ENCODE measurements at places on chromosomes 3 and 15.

DNA sequence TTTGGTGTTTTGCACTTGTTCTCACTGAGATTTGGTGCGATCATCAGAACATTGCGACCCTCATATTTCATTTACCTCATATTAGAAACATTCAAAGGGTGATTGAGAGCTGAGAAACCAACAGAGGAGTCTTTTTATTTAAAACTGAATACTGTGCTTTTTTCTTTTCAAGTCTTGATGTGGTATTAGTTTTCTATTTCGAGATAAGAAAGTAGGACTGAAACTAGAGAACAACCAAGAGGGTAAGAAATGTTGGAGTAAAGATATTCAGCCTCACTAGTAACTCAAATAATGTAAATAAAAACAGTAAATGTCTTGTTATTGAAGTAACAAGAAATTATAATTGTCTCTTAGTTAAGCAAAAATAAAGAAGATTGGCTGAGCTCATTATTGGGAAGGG, 26.5 kb downstream of the EFHB start:
- no peak for DNase-seq

GRCh38 chr15:34025252-34025651, 13.8 kb downstream of the AVEN start:
- no peak for DNase-seq

- DNase-seq, result no peak
Measured at GRCh38 chr3:10432156-10432845, 73.1 kb downstream of the ATP2B2 start.

GRCh38 chr3:121768452-121768851, 18.9 kb upstream of the GOLGB1 start:
- no peak for DNase-seq

GRCh38 chr3:9590282-9590791, 36.7 kb upstream of the LHFPL4 start:
- DNase-seq, result no peak

DNA sequence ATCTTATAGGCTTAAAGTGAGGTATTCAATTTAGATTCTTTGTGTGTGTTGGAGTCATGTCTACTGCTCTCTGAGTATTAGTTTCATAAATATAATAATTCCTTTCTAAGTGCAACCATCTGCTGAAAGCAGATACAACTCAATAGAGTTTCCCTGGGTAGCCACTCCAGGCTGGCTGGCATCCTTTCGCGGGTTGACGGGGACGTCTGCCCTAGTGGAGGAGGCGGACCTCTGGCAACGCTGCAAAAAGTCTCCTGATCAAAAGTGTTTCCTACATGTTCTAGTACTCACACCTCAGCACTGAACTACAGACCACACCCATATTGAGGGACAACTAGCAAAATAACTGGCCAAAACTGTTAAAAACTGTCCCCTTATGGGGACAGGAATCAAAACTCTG, 2.5 kb downstream of the MOBP start:
- DNase-seq, result no peak

GRCh38 chr3:96182756-96183155, 631.6 kb upstream of the EPHA6 start:
- DNase-seq, result no peak

DNA sequence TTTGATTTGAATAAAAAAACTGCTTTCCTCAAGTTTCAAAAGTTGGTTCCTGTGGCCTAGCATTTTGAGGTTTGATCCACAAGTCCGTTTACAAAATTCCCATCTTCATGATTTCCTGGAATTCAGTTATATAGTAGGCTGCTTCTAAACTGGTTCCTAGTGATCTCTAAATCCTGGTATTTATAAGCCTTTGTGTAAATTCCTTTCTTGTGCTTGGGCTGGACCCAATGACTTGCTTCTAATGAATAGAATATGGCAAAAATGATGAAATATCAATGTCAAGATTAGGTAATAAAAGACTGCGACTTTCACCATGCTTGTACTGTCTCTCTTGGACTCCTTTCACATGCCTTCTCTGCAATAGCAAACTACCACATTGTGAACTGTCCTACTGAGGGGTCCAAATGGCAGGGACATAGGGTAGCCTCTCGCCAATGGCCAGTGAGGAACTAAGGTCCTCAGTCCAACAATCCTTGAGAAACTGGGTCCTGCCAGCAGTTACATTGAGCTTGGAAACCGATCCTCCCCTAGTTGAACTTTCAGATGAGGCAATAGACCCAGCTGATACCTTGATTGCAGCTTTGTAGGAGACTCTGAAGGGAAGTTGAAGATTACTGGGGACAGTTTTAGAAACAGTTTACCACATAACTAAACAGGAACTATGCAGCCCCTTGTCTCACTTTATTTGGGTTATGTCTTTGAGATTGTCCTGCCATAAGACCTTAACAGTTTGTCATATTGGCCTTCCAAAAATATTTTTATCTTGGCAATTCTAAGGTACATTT, 303.9 kb upstream of the TBC1D5 start:
- no peak for DNase-seq

GRCh38 chr3:38354588-38355330, 8.2 kb downstream of the XYLB start:
- DNase-seq, result no peak

DNA sequence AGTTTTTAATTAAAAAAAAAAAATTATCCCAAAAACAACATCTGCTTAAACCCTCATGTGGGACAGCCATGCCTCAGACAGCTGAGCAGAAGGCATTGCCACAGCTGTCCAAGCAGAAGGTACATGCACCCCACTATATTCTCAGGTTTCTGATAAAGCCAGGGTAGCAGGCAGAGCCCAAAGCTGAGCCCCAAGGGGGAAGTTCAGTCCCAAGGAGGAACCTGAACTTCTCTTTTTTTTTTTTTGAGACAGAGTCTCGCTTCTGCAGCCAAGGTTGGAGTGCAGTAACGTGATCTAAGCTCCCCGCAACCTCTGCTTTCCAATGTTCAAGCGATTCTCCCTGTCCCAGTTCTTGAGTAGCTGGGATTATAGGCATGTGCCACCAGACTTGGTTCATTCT, 33.2 kb downstream of the MKRN2 start:
- DNase-seq, result no peak

GRCh38 chr3:61118830-61119229, 132.4 kb downstream of the FHIT start:
- DNase-seq, result no peak

DNA sequence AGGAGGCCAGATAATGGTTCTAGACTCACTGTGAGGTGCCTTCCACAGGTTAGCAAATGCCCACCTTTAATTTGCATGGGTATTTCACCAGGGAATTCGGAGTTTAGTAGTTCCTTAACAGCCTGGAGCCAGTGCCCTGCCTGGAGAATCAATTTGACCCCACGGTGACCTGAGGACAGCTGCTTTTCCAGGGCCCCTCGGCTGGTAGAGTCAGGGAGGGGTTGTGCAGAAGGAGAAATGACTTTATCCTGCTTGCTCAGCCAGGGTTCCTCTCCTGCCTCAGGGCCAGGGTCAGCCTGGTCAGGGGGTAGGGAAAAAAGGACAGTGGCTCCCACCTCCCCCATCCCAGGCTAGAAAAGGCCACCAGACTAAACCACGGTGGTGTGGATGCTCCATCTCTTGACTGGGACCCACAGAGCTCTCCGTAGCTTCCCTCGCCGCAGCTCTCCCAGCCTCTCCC, 12.0 kb downstream of the DLL4 start:
- DNase-seq, result no peak

DNA sequence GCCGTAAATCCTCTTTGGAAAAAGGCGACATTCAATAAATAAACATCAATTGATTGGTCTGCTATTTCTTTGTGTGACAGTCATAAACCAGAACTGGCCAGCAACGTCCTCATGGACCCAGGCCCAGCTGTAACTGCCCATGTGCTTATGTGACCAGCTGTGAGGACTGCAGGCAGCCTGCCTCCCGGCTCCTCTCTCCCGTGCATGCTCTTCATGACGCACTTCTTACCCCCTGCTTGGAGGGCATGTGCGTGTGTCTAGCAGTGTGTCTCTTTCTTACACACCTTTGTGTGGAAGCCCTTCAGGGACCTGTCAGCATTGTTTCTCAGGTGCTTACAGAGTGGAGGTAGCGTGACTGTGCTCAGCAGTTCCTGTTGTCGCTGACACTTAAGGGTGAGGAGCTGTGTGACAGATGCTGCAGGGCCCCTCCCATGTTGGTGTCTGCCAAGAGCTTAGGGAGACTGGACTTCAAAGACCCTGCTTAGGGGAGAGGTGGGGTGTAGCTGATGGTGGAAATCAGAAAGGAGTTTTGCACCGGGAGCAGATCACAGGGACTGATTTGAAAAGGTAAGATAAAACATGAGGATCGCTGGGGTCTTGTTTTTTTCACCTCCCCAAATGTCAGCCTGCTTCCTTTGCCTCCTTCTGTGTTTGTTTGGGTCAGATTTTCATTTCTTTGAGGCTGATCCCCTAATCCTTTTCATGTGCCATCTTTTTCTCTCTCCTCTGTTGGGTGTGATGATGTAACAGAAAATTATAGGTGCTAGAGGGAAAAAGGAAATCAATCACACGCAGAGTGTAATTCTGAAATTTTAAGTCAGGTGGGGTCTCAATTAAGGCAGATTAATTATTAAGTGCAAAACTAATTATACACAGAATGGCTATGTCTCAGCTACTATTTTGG, 2.1 kb downstream of the PODXL2 start:
- DNase-seq, result no peak

DNA sequence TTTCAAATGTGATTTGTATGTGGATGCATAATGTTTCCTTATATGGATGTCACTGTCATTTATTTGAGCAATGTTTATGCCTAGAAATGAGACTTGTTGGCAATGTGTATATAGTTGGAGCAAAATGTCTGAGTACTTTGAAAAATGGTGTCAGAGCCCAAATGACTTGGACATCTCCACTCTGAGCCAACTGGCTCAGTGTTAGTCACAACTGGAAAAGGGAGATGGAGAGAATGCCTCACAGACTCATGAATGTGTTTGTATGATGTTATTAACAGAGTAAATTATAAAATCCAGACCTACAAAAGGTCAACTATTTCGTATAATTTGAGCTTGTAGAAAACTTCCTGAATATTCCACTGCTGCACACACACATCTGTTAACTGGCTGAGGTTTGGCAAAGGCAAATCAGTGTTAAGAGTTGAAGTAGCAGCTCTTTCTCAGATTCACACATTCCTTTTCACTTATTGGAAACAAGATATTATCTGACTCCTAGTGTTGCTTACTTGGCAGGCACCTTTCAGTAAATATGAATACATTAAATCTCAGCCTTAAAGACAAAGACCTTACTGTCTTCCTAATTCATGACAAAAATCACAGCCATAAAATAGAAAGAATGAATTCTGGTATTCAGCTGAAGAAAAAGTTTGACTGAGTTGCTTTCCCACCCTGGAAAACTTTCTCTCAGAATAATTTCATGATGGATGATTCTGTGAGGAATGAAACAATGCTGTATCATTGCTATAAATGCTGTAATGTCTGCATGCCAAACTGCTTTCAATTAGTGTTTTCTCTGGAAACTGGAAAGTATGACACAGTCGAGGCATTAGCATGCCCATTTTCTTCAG, 27.0 kb downstream of the ADIPOQ start:
- DNase-seq, result no peak

GRCh38 chr3:180048840-180049239, 12.1 kb upstream of the PEX5L start:
- no peak for DNase-seq

GRCh38 chr3:15055019-15055557, 10.0 kb downstream of the MRPS25 start:
- DNase-seq, result peak; percentile 12

- DNase-seq, result no peak
Measured at GRCh38 chr3:19931767-19932188, 2.2 kb downstream of the EFHB start.

- DNase-seq, result no peak
Measured at GRCh38 chr3:69856965-69857705, 117.9 kb downstream of the MITF start.

DNA sequence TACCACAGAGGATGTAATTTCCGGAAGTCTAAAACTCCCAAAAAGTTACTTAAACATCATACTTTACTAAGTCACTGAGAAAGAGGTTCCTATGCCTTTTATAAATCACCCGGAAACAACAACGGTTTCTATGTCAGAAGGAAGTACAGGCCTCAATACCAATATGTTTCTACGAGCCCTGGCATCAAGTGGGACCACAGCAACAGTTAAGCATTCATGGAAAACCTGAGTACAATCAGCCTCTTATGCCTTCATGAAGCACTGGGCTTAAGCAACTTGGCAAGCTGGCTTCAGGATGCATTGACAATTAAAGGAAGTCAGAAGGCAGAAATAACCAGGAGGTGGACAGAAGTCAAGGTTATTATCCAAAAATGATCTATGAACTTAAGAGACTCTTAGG, 19.1 kb upstream of the B3GNT5 start:
- DNase-seq, result no peak

GRCh38 chr3:175149675-175150074, 290.5 kb downstream of the NAALADL2 start:
- DNase-seq, result no peak

GRCh38 chr3:171688593-171688992, 121.7 kb downstream of the PLD1 start:
- DNase-seq, result no peak

DNA sequence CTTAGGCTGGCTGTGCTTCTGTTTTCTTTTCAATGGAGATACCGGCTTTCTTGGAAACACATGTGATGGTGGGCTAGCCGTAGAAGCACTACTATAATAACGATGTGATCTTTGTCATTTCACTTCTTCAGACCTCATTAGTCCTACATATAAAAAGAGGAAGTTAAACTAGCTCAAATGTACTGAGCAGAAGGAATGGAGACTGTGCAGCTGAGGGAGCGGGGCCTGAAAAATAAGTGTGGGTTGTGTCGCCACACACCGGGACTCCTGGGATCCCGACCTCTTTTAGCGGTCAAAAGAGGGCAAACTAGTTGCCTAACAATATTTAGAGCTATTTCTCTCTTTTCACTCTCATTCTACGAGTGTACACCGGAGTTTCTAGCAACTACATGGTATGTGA, 1.0 kb upstream of the RNF7 start:
- no peak for DNase-seq

DNA sequence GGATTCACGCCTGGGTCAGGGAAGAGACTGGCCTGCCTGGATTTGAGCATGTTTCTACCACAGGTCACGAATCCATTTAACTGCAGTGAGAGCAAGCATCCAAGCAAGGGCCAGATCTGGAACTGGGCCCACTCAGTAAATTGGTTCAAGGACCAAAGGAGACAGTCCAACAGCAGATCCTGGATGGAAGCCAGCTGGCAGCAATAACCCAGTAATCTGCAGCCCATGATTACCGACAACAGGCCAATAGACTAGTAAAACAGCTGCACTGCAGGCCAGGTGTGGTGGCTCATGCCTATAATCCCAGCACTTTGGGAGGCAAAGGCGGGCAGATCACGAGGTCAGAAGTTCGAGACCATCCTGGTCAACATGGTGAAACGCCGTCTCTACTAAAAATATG, 11.8 kb downstream of the SAMD7 start:
- DNase-seq, result no peak

- DNase-seq, result no peak
Measured at GRCh38 chr3:158313338-158313927, 203.5 kb downstream of the RSRC1 start.

DNA sequence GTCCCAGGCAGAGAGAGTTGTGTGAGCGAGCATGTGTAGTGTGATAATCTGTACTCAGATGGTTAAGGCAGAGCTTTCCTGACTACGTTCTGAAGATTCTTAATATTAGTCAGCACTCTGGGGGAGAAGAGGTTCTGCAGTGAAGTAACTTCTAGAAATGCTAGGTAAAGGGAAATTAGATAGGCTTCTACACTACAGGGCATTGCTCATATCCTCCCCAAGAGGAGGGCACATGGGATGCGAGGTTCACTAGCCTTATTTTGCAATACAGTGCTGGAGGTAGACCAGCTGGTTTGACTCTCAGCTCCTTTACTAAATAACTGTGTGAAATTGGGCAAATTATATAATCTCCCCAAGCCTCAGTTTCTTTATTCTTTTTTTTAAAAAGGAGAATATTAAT, 300.3 kb upstream of the PDZRN3 start:
- no peak for DNase-seq
